NCI-H146 (cell line): ENCODE measurements at places on chromosomes 11 and 22.

DNA sequence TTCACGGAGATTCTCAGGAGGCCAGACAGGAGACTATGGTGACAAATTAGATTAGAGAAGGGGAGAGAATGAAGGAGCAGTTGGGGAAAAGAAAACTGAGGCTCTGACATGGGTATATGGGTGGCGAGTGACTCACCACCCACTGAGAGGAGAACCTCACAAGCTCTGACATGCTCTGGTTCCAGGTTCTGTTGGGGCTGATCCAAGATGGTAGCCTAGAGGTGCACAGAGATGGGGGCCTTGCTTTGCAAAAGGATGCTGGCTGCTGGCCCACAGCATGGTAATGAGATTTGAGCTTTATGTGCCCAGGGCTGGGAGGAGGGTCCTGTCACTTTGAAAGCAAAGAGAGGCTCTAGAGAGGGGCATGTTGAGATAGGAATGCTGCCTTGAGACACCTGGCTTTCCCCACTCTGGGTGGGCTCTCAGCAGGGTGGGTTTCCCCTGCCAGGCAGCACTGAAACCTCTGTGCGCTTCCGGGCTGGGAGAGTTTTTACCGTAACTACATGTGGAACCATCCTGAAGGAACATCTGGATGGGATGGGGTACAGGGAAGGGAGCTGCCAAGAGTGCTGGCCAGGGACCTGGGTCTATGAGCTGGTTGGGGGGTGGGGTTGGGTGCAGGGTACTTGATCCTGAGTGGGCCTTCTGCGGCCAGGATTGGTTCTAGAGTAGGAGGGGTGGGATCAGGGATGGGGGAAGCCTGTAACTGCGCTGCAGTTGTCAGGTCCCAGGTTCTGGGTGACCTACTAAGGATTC lies 1.2 kb upstream of the GRK2 start:
- no peak for DNase-seq

- no peak for DNase-seq
Measured at GRCh38 chr11:14446701-14447169, 52.9 kb downstream of the COPB1 start.

GRCh38 chr22:37972527-37972926 lies 11.8 kb downstream of the SOX10 start:
- no peak for DNase-seq

- no peak for DNase-seq
Measured at GRCh38 chr22:37443086-37443485, 15.8 kb upstream of the ELFN2 start.

GRCh38 chr11:19370100-19370861 lies 129.5 kb upstream of the E2F8 start:
- peak; percentile 8 for DNase-seq

GRCh38 chr11:95734009-95734572 lies 55.5 kb downstream of the FAM76B start:
- DNase-seq: no peak

GRCh38 chr11:11416917-11417316 lies 63.9 kb upstream of the CSNK2A3 start:
- no peak for DNase-seq

DNA sequence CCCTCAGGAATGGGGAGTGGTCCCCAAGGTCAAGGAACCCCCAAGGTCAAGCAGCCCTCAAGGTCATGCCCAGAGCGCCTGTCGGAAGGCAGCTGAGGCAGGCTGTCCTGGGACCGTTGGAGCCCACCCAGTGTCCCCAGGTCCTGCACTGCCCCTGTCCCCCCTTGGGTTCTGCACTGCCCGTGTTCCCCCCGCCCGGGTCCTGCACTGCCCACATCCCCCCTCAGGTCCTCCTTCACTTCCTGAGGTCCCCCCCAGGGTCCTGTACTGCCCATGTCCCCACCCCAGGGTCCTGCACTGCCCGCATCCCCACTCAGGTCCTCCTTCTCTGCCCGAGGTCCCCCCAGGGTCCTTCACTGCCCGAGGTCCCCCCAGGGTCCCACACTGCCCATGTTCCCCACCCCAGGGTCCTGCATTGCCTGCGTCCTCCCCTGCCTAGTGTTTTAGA lies 1073.0 kb downstream of the BRD1 start:
- no peak for DNase-seq

DNA sequence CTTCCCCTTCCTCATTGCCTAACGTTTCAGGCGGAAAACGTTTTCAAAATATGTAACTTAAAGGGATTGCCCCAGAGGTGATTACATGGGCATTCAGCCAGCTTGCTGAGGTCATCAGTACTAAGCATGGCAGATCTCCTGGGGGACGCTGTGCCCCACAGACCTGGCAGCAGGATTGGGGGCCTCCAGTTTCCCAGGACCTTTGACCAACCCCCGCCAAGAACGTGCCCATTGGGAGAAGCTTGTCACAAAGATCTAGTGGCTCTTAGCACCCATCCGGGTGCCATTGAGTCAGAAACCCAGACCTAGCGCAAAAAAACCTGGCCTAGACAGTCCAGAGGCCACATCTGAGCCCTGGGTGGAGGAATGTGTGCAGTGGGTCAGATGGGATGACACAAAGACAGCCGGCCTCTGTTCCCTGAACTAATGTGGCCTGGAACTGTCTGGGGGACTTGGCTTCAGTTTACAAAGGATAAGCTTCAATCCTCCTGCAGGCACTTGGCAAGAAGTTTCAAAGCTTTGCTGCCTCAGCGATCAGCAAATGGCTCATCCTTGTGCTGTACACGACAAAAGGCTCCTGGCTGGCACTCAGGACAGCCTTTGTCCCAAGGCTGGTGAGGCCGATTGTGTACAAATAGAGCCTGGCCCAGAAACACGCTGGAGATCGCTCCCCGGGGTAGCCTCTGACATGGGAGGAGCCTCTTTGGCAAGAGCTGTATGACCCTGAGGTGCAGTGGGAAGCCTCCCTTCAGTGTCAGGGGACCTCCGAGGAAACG lies 9.5 kb downstream of the C1QTNF6 start:
- no peak for DNase-seq

DNA sequence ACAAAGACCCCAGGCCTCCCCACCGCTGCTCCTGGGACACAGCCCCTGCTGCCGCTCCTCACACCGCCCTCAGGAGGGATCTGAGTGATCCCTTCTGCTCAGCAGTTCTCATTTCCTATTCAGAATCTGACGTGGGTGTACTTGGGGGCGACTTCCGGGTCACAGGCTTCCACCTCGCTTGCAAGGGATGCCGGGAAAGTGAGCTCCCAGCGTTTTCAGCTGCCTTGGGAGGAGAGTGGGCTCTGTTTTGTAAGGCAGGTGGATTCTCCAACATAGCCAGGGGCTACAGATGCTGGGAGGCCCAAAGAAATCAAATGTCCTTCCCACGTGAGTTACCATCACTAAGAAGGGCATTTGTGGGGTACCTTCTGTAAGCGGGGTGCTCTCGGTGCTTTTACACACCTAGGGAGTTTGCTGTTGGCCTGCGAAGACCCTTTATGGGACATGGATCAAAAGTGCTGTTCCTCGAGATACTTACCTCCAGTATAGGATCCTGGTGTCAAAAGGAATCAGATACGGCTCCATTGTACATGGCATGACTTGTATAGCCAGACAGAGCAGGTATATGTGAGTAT lies 9.7 kb upstream of the LRRC10B start:
- no peak for DNase-seq

DNA sequence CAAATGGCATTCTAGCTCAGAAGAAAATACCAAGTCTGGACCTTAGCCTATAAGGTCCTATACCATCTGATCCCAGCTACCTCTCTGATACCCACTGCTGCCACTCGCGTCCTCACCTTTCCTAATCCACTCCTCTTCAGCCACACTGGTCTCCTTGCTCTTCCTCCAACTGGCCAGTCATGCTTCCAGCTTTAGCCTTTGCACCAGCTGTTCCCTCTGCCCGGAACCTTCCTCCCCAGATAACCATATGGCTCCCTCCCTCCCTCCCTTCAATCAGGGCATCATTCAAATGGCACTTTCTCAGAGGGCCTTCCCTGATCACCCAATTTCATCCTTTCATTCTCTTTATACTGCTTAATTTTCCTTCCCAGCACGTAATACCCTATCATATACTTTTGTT lies 67.9 kb downstream of the KCNC1 start:
- no peak for DNase-seq

GRCh38 chr11:7575841-7576725 lies 62.3 kb downstream of the PPFIBP2 start:
- no peak for DNase-seq

- no peak for DNase-seq
Measured at GRCh38 chr11:77873345-77873744, 52.4 kb downstream of the AAMDC start.

- no peak for DNase-seq
Measured at GRCh38 chr11:66071381-66071801, 1.3 kb downstream of the PACS1 start.

- DNase-seq: peak; percentile 10
Measured at GRCh38 chr11:71120471-71120896, 131.9 kb downstream of the SHANK2 start.

DNA sequence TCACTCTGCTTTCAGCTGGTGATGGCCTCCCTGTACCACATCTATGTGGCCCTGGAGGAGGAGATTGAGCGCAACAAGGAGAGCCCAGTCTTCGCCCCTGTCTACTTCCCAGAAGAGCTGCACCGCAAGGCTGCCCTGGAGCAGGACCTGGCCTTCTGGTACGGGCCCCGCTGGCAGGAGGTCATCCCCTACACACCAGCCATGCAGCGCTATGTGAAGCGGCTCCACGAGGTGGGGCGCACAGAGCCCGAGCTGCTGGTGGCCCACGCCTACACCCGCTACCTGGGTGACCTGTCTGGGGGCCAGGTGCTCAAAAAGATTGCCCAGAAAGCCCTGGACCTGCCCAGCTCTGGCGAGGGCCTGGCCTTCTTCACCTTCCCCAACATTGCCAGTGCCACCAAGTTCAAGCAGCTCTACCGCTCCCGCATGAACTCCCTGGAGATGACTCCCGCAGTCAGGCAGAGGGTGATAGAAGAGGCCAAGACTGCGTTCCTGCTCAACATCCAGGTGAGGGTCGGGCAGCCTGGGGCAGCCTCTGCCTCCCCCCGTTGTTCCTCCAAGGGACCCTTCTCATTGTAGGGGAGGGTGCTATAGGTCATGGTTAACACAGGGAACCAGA lies 5.9 kb downstream of the HMOX1 start:
- DNase-seq: no peak

GRCh38 chr22:20899827-20900423 lies 17.3 kb upstream of the CRKL start:
- no peak for DNase-seq

DNA sequence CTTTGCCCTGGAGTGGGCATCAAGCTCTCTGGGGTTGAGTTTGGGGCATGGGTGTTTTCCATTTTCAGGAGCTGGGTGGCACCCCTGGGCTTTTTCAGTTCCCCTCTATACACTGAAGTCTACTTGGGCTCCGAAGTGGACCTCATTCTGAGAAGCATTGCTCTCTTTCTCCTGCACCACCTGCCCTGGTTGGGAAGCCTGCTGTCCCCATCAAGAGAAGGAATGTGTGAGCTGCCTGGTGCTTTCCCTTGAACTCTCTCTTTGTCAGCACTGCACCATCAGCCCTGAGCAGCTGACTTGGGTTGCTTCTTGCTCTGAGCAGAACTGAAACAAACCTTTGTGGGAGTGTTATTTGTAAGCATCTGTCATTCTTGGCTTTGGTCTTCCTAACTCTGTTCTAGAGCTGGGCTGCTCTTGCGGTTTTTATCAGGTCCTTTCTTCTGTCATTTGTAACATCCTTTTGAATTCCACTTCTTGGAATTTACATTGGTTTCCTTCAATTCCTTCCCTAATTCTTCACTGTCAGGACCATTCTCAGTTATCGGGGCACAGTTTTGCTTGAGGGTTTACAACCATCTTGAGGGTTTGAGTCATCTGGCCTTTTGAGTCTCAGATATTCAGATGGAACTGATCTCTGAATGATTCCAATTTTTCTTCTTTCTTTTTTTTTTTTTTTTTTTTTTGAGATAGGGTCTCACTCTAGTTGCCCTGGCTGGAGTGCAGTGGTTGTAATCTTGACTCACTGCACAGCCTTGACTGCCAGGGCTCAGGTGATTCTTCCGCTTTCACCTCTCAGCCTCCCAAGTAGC lies 20.5 kb downstream of the UBE2L3 start:
- DNase-seq: no peak

DNA sequence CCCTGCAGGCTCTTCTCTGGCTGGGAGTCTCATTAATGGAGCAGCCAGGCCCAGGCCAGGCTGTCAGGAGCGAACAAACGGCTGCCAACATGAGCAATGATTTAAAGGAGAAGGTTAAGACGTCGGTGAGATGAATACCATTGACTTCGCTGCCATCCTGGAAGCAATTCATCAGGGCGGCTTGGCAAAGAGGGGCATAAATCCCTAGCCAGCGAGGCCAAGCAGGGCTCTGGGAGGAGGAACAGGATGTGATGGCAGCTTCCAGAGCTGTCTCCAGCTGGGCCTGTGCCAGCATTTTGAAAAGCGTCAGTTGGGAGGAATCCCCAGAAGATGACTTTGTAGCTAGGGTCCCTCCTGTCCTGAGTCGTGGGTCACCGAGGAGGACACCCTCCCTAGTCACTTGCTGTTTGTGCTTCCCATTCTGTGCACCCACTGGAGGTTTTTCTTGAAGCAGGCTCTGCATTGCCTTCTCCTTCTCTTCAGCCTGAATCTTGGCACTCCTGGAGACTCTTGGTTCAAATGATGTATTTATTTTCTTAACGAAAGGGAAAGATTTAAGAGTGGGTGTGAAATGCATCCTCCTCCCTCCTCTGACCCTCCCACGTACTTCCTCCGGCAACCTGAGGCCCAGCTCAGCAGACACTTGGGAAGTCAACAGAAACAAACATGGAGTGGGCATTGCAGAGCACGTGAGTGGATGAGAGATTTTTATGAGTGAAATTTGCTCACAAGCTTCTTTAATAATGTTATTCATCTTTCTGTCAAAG lies 476.3 kb upstream of the CADM1 start:
- no peak for DNase-seq

DNA sequence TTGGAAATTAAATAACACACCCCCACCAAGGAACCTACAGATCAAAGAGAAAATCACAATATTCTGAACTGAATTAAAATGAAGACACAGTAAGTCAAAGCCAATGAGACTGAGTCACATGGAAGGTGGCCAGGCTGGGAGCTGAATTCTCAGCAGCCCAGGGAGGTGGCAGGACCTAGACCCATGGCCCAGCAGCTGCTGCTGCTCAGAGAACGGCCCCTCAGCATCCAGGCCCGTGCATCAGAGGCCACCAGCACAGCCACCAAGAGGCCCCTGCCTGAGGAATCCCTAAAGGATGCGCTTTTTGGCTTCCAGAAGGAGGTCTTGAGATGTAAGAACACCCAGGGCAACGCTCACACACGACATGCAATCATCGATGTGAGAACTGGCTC lies 35.0 kb downstream of the TBX1 start:
- no peak for DNase-seq

- DNase-seq: no peak
Measured at GRCh38 chr11:576811-577610, 741 bp downstream of the PHRF1 start.

- DNase-seq: no peak
Measured at GRCh38 chr11:115499241-115499799, 4.9 kb downstream of the CADM1 start.
